ENCODE measurements at places on chromosomes 2 and 18.

DNA sequence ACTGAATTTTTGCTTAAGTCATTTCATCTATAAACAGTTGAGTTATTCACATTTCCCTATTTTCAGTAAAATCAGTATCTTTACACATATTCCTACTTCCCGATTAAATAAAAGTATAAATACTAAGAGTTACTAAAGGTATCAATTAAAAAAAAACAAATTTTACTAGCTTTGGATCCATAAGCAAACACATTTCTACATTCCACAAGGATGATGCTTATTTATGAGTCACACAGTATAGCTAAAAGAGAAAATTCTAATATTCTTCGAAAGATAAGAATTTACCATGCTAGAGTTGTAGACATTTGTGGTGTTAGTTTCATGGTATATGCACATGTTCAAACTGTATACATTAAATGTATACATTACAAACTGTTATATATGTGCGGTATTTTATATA, 23.7 kb downstream of the PGAP1 start:
- no peak for DNase-seq

DNA sequence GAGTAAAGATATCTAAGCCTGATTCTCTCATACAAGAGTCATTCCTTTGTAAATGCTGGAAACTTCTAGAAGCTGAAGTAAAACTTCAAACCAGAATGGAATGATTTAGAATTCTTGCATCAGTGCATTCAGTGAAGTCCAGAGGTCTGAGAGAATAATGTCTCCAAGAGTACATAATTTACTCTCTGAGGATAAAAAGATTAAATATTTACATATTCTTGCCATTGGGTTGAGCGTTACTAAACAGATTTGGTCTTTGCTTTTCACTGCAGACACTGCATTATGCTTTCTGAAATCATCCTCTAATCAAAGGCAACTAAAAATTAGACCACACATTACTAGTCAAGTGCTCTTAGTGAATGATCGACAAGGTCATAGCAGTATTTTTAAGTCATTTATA, 26.5 kb upstream of the KANSL1L start:
- no peak for DNase-seq

- no peak for DNase-seq
These were observed 66.5 kb downstream of the USP37 start for GRCh38 chr2:218501665-218502064.

- DNase-seq, result no peak
These were observed 121.2 kb upstream of the EPC2 start for GRCh38 chr2:148523315-148523714.

DNA sequence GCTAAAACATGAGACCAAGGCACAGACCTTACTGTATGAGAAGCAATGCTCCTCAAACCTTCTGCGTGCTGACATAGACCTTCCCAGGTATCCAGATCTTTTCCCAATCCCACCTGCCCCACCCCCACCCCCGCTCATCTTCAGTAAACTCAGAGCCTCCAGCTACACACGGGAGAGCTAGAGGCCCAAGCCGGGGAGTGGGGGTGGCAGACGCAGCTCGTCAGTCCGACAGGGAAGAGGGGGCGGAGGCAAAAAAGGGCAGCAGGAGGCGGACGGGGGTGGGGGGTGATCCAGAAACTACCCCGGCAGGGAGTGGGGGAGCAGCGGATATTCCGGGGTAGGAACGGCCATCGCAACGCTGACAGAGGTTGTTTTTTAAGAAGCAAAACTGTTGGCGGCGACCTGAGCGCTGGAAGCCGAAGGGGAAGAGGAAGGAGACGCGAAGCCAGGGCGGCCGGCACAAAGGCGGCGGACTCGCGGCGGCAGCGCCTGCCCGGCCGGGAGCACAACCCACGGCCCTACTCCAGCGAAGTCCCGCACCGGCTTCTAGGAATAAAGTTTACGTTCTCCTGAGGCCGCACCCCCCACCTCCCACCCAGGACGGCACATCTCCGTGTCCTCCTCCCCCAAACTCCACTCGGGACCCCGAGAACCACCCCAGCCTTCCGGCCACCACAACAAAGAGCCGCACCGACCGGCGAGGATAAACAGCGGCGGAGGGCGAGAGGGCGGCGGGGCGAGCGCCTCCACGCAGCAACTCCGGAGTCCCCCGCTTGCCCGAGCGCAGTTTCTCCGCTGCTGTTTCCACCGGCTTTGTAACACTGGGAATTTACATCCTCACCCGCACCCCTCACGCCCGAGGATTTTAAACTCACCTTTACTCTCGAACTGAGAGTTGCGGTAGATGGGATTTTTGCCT, 722 bp downstream of the BAZ2B start:
- peak; percentile 8 for DNase-seq

GRCh38 chr18:35782926-35783325, 189.6 kb upstream of the RMP24 start:
- no peak for DNase-seq

DNA sequence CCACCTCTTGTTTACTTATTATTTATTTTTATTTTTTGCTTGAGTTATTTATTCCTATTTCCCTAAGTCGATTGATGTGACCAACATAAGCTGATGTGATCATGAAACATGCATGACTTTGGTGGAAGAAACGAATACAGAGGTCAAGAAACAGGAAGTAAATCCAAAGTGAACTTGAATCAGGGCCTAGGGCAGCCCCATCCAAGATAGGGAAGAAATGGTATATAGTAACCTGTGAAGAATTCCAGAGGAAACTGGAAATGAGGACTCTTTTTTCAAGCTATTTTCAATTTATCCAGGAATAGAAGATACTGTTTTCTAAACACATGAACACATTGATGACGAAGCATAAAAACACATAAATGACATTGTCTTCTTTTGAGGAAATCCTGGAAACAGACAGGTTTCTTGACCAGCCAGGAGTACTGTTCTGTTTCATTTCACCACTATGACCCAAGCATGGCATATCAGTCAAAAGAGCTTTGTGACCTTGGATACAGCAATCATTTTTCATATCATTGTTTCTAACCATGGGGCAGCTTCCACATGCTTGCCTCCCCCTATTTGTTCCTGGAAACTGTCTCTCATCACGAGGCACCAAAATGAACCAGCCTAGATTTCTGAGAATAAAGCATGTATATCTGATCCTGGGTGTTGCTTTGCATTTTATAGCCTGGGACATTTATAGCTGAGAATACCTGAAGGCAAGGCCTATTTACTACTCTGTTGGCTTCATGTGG, 9.1 kb upstream of the LCLAT1 start:
- no peak for DNase-seq

DNA sequence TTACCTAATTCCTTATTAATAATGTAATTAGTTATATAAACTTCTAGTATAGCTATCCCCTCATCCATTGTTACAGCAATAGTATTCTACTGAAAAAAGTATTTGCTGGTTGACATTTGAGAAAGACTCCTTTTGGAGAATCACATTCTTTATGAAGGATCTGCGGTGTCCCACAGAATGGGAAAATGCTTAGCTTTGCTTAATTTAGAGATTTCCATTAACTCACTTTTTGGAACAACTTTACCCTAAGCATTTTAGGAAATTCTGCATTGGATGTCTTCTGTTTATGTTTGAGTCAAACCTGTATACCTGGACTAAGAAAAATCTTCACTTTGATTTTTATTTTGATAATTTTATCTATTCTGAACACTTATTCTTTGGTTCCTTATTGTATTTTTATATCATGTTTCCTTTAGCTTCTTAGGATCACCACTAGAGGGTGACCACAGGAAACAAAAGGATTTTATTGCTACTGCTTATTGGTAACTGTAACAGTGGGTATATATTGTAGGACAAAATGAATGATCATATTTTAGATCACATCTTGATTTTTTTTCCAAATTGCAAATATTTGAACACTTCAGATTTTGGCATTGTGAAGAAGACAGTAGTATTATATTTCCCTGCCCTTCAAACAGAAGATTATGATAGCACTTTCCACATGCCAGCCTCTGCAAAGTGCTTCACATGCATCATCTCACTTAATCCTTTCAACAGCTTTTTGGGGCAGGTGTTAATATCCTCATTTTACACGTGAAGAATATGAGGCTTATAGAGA, 79.6 kb downstream of the MIB1 start:
- DNase-seq, result no peak

GRCh38 chr18:50982086-50982801, 14.4 kb downstream of the ELAC1 start:
- DNase-seq, result no peak

DNA sequence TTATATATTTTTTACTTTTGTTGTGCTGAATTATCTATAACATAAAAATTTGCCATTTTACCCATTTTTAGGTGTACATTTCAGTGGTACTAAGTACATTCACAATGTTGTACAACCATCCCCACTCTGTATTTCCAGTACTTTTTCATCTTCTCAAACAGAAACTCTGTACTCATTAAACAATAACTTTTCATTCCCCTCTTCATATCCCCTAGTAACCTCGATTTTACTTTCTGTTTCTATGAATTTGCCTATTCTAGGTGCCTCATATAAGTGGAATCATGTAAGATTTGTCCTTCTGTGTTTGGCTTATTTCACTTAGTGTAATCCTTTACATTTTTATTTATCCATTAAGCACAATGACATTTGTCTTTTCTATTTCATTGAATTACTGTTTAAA, 51.3 kb downstream of the GTF2A1L start:
- no peak for DNase-seq

GRCh38 chr2:223054193-223054781, 2.3 kb downstream of the KCNE4 start:
- no peak for DNase-seq

- DNase-seq, result peak; percentile 7
These were observed 46.9 kb downstream of the NAB1 start for GRCh38 chr2:190695739-190696138.

DNA sequence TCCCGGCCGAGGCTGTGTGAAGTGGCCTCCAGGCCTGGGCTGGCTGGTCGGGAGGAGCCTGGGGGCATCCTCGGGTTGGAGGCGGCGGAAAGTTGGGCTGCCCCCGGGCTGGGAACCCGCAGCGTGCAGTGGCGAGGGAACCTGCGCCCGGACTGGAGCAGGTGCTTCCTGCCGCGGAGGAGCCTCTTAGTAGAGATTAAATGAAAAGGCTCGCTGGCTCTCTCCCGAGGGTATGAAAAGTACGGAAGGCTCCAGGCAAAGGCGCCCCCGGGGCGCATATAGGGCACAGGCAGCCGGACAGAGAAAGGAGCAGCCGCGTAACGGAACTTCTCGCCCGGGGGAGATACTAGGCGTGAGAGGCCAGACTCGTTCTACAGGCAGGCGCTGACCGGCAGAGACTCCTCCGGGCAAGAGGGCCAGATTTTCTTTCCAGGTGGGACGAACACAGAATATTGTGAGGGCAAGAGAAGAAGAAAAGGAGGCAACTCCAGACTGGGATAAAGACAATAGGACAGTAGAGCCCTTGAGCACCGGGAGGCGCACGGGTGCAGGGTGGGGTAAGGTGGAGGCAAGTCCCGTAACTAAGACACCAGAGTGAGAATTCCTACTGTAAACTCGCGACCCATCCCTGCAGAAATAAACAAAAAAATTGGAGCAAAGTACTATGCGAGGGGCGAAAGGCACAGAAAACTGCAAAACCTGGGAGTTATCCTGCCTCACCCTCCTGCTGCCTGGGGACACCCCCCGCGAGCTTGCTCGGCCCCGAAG, 816 bp downstream of the CDH2 start:
- DNase-seq, result no peak

GRCh38 chr2:191634791-191635190, 43.1 kb upstream of the NABP1 start:
- no peak for DNase-seq

All from activated CD8-positive, alpha-beta memory T cell treated with anti-CD3 and anti-CD28 coated beads for 48 hours (primary cell).